Midbrain (tissue), 1 donor: ENCODE measurements at places on chromosomes 12 and 14.

DNA sequence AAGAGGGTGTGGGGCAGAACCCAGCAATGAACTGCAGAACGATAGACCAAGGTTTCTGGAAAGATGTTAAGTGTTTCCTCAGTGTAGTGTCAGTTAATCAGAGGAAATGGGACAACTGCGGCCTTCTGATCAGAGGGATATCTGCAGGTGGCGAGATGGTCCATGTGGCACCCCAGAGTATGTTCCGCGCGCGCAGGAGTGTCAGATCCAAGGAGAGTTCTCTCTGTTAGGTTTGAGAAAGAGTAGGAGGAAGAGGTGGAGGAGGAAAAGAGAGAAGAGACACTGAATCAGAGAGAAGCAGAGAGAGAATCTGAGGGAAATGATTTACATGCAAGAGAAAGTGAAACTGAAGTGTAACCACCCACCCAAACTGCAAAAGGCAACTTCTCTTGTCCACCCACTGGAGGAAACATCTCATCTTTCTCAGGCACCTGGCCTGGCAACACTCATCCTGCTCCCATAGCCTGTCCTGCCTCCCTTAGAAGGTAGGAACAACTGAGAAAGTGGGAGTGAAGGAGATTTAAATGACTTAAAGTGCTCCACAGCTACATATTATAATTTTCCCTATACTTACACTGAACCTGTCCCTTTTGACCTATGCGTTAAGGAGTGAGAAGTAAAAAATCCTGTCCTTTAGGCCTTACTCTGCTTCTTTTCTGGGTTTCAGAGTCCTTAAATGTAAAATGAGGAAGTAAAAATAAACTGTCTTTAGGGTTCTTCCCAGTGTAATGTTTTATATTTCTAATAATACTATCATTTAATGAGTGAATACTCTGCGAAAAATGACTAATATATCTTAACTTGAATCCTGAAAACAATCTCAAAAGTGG is 6.8 kb upstream of the TESPA1 start:
- DNase-seq = no peak

DNA sequence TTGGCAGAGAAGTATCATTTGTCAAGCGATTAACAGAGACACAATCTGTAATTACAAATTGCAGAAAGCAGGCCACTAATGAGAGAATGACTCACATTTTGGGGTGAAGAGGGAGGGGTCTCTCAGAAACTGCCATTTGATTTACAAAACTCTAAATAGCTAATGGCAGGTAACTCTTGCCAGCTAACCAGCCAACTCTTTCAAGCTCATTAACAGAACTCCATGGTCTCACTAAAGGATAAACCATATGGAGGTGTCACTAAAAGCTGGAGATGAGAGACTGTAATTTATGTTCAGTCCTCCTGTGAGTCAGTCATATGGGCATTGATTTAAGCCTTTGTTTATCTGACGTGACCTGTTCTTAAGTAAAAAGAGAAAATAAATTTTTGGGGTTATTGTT is 336.4 kb downstream of the FOXG1 start:
- no peak for DNase-seq

GRCh38 chr12:3718100-3718499 is 34.8 kb downstream of the CRACR2A start:
- DNase-seq = no peak

- peak; percentile 62 for DNase-seq
These were observed at the start of gene C1S for GRCh38 chr12:7060353-7060954. Gene C1S, plus strand, starts transcription at chr12:7060718. Its CDS starts 1,195 bp downstream, at chr12:7061913.

GRCh38 chr12:85036234-85036707 is at the start of the genes LRRIQ1 and TSPAN19:
Gene LRRIQ1, plus strand, starts transcription at chr12:85036351. Its CDS starts 1,826 bp downstream, at chr12:85038177.
Gene TSPAN19, minus strand, starts transcription at chr12:85036277. Its CDS starts 6,331 bp downstream, at chr12:85029946.
- peak; percentile 87 for DNase-seq

DNA sequence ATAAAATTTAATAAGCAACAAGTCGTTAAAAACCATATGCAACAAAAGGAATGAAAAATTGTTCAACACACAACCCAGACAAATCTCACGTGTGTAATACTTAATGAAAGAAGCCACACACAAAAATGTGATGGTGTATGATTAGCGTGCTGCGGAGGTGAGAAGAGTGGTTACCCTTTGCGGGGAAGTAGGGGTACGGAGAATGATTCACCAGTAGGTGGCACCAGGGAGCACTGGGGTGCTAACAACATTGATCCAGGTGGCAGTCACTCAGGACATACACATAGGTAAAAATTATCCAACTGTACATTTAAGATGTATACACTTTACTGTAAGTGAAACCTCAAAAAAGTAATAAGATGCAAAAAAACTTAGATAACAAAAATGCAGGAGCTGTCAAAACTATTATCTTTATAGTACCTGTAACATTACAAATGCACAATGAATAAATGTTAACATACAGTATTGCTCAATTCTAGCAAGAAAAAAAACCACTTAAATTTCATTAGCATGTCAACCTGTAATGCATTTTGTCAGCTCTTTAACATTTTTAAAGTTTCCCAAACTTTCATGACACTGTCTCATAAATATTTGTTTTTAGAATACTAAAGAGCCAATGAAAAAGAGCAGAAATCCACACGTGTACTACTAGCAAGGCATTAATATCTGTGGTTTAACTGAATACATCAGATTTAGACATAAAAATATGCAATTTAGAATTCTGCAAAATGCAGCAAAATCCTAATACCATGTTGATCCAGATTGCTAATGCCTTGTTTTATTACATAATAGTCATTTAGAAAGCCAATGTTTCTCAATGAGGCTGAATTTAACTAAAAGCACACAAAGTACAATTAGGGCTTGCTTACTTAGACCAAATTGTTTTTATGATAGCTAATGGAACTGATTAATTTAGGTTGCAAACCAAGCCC is 46.7 kb downstream of the TMCC3 start:
- no peak for DNase-seq

- peak; percentile 98 for DNase-seq
These were observed 116.6 kb downstream of the CALM1 start for GRCh38 chr14:90513161-90514014.

GRCh38 chr12:104216521-104216924 is 944 bp downstream of the TXNRD1 start:
- no peak for DNase-seq

DNA sequence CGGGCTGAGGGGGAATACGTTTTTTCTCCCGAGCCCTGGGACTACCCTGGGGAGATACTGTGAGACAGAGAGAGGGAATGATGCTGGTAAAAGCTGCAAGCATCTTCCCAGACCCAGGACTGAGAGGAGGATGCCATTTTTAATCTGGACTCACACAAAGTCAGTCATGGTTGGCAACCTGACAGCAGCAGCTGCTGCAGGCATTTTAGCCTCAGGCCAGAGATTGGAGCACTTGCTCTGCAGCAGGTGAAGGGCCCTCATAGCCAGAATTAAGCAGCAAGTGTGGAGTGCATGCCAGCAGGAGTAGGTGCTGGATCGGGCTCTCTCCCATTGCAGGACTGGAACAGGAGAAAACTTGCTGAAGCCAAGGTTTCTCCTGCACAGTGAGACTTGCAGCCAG is 361.1 kb upstream of the CLEC14A start:
- DNase-seq = no peak

DNA sequence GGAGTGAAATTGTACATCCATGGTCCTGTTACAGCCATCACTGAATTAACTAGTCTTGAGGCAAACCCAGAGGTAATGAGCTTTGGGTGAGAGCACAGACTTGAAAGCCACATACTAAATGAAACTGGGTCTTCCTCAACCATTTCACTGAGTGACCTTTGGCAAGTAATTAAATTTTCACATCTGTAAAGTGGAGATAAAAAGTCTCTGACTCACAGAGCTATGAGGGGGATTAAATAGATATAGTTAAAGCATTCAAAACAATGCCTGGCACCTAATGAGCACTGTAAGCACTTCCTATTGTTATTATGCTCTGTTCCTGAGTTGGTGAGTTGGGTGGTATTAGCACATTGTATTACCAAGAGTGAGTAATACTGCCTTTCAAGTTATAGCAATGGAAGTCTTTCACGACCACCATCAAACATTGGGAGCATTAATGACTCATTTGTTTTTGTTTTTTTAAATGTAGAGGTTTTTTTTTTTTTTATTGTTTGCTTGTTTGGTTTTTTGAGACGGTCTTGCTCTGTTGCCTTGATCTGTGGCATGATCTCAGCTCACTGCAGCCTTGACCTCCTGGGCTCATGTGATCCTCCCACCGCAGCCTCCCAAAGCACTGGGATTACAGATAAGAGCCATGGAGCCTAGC is 12.5 kb upstream of the STRN3 start:
- DNase-seq = no peak
